ENCODE measurements at places on chromosomes 12 and 14.

DNA sequence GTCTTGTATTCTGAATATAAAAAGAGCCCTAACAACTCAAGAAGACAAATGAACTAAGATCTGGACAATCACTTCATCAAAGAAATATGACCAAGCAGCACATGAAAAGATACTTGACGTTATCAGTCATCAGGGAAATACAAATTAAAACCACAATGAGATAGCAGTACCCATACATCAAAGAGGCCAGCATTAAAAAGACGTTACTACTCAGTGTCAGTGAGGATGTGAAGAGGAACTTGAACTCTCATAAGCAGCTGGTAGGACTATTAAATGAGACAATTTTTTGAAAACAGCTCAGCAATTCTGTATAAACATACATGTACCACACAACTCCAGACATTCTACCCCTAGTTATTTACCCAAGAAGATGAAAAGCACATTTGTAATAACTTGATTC, 55.9 kb downstream of the FERMT2 start:
- DNase-seq: no peak

- DNase-seq: no peak
Measured at GRCh38 chr12:53443955-53444354, 2.4 kb downstream of the PRR13 start.

DNA sequence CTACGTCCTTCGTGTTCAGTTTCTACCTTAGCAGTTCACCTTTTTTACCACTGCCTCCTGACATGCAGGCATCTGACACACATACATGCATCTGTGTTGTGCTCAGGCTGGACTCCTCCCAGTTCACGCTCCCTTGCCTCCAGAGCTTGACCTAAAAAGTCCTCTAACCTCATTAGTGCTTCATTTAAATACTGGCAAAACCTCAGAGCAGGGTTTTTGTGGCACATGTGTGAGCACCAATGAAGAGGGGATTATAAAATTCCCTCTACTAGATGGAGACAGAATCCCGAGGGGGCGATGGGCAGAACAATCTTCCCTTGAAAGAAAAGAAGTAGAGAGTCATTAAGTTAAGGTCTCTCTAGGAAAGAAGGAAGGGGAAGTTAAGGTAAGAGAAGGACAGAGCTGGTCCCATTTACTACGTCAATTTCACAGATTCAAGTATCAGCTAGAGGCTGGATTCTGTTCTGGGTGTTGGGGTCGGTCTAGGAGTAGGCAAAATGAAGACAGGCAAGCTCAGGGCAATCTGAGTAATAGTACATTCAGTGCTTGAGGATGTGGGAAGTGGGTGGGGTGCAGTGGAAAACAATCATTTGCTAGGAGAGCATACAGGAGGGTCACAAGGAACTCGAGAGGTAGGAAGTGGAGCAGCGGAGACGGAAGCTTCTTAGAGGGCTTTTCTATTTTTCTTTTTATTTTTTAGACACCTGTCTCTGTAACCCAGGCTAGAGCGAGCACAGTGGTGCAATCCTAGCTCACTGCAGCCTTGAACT, 7.5 kb downstream of the HAL start:
- no peak for DNase-seq

GRCh38 chr14:64324461-64324860, 30.3 kb upstream of the ESR2 start:
- no peak for DNase-seq

- DNase-seq: no peak
Measured at GRCh38 chr12:47828976-47829482, 9.3 kb upstream of the HDAC7 start.

DNA sequence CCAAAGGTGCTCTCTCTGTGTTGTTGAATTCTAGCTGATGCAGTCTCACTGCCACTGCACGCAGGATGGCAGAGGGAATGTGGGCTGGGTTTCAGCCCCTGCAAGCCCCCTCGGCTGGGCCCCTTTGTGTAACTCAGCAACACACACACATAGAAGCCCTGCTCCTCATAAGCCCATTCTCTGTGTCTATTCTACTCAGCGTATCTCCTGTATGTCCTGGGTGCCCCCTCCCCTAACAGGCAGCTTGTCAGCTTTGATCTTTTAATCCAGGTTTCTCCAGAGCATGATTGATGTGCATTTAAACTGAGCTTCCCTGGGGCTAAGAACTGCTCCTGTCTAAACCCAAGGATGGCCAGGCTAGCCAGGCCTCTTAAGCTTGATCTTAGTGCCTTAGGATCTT, 43.0 kb downstream of the SRRM4 start:
- no peak for DNase-seq

GRCh38 chr12:89439941-89440340, 84.7 kb downstream of the GALNT4 start:
- no peak for DNase-seq

- DNase-seq: no peak
Measured at GRCh38 chr14:90781344-90781761, 34.9 kb downstream of the TTC7B start.

- no peak for DNase-seq
Measured at GRCh38 chr12:76031081-76031413, 529 bp downstream of the PHLDA1 start.
